ENCODE measurements at places on chromosomes 1 and 21.
A peak's percentile ranks its signal among the peaks of the same experiment; 100 is the strongest.

DNA sequence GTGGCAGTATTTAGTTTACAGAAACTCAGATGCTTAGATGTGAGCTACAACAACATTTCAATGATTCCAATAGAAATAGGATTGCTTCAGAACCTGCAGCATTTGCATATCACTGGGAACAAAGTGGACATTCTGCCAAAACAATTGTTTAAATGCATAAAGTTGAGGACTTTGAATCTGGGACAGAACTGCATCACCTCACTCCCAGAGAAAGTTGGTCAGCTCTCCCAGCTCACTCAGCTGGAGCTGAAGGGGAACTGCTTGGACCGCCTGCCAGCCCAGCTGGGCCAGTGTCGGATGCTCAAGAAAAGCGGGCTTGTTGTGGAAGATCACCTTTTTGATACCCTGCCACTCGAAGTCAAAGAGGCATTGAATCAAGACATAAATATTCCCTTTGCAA, 59.7 kb upstream of the ZNF326 start:
- DNase-seq = no peak

GRCh38 chr1:94239796-94240195, 2.4 kb upstream of the ARHGAP29 start:
- DNase-seq = no peak

- DNase-seq = no peak
Measured at GRCh38 chr1:202577381-202577780, 132.9 kb downstream of the SYT2 start.

DNA sequence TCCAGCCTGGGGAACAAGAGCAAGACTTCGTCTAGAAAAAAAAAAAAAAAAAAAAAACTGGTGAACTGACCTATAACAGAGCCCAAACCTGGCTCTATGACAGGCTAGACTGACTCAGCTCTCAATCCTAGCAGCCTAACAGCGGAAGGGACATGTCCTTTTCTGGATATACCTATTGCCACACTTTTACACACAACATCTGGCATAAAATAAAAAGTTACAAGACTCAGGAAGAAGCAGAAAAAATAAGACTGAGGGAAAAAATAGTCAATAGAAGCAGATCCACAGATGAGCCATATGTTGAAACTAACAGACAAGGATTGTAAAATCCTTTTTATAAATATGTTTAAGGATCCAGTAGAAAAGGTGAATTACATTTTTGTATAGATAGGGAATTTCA, 57.5 kb upstream of the IPO9 start:
- no peak for DNase-seq

- no peak for DNase-seq
Measured at GRCh38 chr1:187819086-187819485, 990.3 kb downstream of the PLA2G4A start.

DNA sequence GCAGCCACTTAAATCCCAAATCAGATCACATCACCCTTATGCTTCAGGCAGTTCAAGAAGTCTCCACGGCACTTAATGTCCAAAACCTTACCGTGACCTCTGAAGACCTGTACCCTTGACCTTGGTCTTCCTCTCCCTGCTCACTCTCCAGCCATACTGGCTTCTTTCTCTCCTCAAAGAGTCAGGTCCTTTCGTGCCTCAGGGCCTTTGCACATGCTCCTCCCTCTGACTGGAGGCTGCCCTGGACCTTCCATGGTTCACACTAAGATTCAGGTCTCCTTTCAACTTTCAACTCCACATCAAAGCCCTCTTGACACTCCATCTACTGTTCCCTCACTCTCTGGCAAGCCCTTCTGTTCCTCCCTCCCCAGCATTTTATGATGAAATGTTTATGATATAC, 289.9 kb upstream of the VAMP3 start:
- DNase-seq = no peak

DNA sequence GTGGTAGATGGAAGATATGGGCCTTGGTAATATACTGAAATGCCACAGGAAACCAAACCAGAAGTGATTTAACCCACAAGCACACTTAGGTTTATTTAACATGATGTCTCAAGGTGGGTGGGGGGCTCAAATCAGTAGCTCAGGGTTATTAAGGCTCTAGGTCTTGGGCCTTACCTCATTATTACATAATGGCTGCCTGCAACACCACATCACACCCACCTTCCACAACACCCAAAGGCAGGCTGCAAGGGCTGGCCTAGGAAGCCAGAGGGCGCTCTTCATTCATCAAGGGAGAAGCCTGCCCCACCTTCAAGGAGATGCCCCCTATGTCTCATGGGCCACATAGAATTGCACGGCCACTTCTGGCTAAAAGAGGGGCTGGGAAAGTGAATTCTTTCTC, 6.0 kb downstream of the TFF1 start:
- DNase-seq = no peak

DNA sequence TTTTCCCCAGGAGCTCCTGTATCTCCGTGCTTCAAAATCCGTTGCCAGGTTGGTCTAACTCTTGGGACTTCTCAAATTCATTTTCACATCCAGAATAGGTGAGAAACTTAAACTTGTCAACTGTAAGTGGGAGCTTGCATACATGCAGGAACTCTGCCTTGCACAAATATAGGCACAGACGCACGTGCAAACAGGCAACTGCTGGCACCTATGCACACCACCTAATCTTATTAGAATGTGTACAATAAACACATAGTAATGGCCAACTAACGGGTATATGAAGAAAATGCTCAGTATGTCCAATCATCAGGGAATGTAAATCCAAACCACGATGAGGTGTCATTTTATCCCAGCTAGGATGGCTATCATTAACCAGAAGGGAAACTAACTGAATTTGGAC, 22.6 kb upstream of the FCGR2A start:
- DNase-seq = no peak

DNA sequence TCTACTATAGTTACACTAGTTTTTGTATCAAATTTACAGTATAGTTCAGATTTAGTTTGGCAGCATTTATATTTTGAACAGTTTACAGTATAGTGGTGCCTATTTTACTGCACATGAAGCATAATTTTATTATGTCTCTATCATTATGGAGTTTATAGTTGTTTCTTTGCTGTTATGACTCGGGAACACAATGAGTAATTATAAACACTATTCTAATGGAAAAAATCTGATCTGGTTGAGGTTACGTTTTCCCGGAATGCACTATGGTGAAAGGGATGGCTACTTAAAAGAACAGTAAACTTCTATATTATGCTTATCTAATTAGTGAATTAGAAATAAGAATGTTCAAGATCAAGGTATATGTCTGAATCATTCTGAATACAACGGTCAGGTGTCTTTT, 10.6 kb downstream of the LCA5L start:
- no peak for DNase-seq

- DNase-seq = no peak
Measured at GRCh38 chr1:186183219-186183618, 191.8 kb downstream of the TPR start.

- DNase-seq = no peak
Measured at GRCh38 chr1:20367116-20367585, 76.5 kb downstream of the VWA5B1 start.

DNA sequence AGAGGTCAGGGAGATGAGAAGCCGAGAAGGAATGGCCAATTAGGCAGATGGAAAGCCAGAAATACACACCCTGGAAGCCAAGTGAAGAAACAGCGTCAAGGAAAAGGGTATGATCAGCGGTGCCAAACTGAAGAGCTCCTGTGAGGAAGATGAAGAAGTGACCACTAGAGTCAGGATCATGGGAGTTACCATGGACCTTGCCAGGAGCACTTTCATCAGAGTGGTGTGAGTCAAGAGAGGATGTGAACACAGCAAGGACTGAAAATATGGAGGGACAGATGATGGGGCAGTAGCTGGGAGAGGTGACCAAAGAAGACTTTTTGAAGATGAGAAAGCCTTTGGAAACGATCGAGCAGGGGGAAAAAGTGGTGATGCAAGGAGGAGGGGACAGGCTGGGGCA, 50.4 kb downstream of the CD34 start:
- no peak for DNase-seq

DNA sequence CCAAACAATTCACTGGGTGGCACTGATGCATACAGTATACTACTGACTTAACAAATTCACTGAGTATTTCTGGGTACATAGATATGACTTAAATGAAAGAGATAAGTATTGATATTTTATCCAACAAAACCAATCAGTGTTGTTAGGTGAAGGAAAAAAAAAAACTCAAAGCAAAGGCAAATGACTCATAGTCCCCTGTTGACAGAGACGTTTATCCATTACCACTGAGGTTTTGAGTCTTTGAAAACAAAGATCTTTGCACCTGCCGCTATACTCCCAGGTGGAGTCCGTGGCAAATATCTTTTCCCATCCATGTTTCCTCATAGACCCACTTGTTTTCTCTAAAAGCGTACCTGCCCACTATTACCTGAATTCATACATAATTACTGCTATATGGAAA, 18.4 kb downstream of the DYNLT5 start:
- no peak for DNase-seq

GRCh38 chr1:155226910-155227260, 18.4 kb downstream of the MTX1 start:
- DNase-seq = peak; percentile 33

DNA sequence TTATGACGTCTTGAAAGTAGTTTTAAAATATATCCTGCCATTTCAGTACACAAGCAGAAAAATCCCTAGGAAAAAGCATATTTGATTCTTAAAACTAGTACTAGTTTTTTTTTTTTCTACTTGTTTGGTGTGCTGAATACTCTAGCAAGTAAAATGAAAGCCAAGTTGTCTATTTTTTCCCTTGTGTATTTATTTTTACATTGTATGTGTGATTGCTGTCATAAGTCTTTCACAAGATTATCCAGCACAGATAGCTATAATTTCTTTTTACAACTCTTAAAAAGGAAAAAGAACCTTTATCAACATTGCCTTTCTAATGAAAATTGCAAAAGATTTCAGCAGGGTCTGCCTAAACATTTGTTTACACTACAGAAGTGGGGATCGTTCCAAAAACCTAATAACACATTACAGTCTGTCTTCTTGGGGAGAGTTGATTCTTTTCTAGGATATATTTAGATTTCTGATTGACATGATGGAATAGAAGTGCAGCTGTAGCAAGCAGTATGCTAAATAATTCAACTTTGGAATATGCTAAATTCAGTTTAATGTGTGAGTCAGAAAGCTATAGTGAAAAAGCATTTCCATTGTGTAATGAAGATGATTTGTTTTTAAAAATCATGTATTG, 2.5 kb downstream of the DR1 start:
- DNase-seq = no peak

- no peak for DNase-seq
Measured at GRCh38 chr1:99456536-99456935, 189.4 kb upstream of the PALMD start.

DNA sequence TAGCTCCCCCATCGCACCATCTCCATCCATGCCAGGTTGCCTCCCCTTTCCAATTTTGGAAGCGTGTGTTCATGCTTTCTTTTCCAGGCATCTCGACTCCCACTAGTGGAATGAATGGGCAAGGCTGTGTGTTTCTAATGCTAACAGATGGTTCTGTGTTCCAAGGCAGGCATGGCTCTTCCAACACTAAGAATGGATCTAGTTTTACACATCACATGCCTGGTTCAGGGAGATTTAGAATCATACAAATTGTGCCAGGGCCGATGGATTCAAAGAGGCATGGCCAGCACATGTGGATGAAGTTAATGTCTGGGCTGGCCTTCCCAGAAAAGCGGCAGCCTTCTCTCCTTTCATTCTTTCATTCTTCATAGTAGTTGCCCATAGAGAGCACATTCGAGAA, 438.7 kb downstream of the PRDM2 start:
- no peak for DNase-seq

GRCh38 chr21:14616380-14617039, 70.4 kb upstream of the SAMSN1 start:
- DNase-seq = no peak

DNA sequence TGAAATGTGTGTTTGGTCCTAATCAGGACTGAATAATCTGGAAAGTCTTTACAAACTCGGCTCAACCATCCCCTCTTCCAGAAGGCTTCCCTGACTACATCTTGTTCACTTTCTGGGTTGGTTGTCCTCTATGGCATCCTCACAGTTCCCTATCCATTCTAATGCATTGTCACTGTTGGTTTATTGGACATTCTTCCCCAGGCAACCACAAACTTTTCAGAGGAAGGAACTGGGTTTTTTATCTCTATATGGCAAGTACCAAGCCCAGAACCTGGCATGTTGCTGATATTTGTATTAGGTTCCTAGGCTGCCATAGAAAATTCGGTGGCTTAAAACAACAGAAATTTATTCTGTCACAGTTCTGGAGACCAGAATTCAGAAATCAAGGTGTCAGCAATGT, 363.5 kb upstream of the ST6GALNAC5 start:
- no peak for DNase-seq

GRCh38 chr1:55127827-55128343, 87.3 kb downstream of the USP24 start:
- DNase-seq = no peak

DNA sequence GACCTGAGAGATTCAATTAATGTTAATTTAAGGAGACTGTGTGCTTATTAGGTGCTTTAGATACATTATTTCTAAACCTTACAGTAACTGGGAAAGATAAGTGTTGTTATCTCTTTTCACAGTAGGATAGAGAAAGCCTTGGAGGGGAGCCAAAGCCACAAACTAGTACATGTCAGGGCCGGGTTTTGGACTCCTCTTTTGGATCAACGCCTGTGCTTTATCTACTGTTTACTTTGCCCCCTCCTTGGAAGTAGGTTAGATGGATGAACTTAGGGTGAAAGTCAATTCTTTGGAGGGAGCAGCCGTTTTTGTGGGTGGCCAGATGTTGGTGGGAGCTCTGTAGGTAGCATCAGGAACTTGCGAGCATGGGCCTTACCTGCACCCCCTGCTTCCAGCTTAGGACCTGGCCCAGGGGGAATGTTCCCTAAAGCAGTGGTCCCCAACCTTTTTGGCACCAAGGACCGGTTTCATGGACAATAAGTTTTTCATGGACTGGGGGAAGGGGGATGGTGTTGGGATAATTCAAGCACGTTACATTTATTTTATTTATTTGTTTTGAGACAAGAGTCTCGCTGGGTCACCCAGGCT, 1.7 kb downstream of the HHAT start:
- DNase-seq = peak; percentile 80

GRCh38 chr1:201307231-201307630, 23.9 kb downstream of the PKP1 start:
- DNase-seq = no peak

DNA sequence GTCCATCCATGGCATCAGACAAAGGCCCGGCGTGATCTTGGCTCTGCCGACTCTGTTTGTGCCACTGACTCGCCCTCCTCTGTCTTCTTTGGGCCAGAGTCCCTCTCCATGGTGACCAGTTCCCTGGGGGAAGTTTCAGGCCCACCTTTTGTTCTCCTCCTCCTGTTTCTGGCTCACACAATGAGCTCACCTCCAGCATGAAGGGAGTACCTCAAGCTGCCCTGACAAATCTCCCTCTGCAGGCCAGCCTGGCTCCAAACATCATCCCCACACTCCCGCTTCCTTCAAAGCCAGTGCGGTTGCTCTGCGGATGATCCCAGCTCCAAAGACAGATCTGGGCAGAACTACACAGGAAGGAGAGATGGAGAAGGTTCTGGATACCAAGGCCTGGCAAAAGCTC, 576.6 kb downstream of the NPHP4 start:
- no peak for DNase-seq

- no peak for DNase-seq
Measured at GRCh38 chr1:46582972-46583371, 21.1 kb downstream of the MKNK1 start.

GRCh38 chr1:80218112-80218511, 1211.6 kb upstream of the ADGRL4 start:
- no peak for DNase-seq
